ENCODE measurements at places on chromosomes 11 and 22.

DNA sequence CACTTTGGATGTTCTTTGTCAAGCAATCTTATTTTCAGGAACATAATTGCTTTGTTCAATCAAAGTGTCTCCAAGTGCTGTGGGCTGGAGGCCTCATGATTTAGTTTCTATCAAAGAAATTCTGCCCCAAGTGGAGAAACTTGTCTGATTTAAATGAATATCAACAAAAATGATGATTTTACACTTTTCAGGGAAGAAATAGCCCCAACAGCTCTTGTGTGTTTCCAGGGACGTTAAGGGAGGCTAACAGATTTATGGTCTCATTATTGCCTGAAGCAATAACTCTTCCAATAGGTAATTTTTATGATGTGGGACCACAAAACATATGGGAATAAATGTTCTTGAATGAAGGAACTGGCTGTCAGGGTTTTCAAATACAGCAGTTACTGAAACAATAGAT lies 699.1 kb downstream of the FAM181B start:
- no peak for DNase-seq

- no peak for DNase-seq
Measured at GRCh38 chr11:10309163-10310093, 4.6 kb downstream of the ADM start.

- DNase-seq, result no peak
Measured at GRCh38 chr11:23570828-23571227, 710.6 kb upstream of the CCDC179 start.

DNA sequence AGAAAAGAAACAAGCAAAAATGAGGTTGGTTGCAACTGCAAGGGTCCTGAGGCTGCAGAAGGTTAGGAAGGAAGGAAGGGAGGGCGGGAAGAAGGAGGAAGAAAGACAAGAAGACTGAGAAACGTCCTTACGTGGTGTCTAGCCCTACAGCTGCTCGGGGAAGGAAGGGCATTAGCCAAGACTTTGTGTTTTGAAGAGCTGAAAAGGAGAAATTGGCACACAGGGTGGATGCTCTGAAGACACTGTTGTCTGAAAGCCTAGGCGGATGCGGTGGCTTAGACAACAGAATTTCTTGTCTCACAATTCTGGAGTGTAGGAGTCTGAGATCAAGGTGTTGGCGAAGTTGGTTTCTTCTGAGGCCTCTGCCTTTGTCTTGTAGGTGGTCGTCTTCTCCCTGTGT lies 60.7 kb downstream of the MCM5 start:
- DNase-seq, result no peak

DNA sequence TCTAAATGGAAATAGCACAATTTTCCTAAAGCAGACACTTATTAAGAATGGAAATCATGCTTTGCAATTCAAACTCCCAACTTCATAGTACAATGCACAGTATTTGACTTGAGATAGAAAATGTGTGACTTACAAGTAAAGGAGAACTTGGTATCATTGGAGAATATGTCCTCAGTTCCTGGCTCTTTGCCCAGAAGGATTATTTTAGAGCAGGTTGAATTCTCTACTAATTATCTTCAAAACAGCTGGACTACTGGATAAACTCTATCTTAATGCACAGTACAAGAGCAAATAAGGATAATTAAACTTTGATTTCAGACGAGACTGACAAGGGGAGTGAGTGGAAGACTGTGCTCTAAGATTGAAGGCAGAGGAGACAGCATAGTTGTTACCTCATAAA lies 839.4 kb downstream of the OPCML start:
- no peak for DNase-seq

GRCh38 chr11:96567667-96568066 lies 177.9 kb downstream of the JRKL start:
- no peak for DNase-seq

- DNase-seq, result no peak
Measured at GRCh38 chr11:72629266-72629665, 45.0 kb downstream of the PDE2A start.

DNA sequence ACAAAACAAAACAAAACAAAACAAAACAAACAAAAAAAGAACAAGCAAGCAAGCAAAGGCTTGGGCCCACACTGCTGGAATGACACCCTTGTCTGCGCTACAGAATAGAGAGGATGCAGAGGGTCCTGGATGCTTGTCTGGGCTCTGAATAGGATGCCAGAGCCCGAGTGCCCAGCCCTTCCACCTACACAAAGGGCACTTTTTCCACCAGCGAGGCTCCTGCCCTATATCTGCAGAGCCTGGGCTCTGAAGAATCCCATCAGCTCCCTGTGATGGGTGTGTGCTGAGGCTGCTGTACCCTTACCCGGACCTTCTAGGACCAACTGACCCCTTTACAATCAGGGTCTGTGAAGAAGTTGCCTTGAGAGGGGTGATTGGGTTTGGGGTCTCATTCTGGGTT lies 221.2 kb downstream of the DSCAML1 start:
- no peak for DNase-seq

DNA sequence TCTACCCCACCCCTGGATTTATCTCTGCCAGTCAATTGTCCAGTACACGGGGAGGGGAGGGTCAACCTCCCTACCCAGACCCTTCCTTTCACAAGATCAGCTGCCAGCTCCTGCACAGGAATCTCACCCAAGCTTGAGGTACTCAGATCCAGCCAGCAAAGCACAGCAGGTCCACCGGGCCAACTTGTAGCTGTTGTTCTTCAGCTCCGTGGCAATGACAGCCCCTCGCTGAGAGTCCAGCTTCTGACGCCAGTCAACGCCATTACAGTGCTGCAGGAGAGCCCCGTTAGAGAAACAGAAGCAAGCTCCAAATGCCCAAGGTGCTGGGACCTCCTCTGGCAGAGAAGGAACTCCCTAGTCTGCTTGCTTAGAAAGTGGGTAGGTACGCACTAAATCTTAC lies 5.5 kb upstream of the FOXRED2 start:
- DNase-seq, result no peak

GRCh38 chr11:131206671-131207070 lies 163.7 kb upstream of the NTM start:
- peak; percentile 8 for DNase-seq

DNA sequence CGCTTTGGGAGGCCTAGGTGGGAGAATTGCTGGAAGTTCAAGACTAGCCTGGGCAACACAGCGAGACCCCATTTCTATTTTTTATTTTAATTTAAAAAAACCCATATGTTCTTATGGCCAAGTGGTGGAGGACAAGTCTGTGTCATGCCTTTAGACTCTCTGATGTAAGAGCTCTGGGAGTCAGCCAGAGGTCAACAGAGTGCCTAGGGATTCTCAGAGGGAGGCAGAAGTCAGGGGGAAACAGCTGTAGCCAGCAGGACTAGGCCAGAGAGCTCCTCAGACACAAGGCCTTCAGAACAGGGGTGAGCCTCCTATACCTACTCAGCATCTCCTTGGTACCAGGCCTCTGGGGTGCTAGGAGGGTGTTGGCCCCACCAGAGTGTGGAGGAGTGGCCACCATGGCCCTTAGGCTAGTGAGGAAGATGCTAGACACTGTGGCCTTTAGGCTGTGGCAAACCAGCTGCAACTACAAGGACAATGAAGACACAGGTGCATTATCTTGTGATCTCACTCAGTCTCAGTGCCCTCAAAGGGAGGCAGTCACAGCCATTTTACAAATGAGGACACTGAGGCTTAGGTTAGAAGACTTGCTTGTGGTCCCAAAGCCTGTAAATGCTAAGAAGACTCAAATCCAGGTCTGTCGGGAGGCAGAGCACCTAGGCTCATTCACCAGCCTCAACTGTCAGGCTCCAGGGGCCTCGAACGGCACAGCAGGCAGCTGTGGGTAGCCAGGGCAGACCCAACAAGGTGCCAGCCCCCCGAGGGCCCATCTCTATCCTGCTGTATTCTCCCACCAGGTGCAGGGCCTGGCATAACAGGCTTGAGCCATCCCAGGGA lies 5.0 kb downstream of the ZP1 start:
- DNase-seq, result no peak

- no peak for DNase-seq
Measured at GRCh38 chr11:65928667-65929066, 9.4 kb downstream of the DRAP1 start.

DNA sequence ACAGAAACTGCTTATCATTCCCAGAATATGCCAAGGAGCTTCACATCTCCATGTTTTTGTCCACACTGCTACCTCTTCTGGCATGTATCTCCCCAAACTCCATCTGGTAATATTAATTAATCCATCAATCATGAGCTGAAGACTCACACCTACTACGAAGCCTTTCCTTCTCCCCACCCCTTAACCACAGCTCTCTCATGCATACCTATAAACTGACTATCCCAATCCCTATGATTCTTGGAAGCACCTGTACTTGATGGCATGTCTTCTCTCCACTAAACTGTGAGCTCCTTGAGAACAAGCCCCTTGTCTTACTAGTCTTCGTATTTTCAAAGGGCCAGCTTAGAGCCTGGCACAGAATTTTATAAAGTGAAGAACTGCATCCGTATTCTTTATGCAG lies 47.3 kb downstream of the RELT start:
- no peak for DNase-seq

GRCh38 chr11:88179141-88179540 lies 3.9 kb upstream of the RAB38 start:
- peak; percentile 94 for DNase-seq

- DNase-seq, result peak; percentile 14
Measured at GRCh38 chr11:67606093-67606491, 644 bp upstream of the NDUFV1 start.

GRCh38 chr11:87545858-87546257 lies 508.1 kb downstream of the TMEM135 start:
- DNase-seq, result no peak

DNA sequence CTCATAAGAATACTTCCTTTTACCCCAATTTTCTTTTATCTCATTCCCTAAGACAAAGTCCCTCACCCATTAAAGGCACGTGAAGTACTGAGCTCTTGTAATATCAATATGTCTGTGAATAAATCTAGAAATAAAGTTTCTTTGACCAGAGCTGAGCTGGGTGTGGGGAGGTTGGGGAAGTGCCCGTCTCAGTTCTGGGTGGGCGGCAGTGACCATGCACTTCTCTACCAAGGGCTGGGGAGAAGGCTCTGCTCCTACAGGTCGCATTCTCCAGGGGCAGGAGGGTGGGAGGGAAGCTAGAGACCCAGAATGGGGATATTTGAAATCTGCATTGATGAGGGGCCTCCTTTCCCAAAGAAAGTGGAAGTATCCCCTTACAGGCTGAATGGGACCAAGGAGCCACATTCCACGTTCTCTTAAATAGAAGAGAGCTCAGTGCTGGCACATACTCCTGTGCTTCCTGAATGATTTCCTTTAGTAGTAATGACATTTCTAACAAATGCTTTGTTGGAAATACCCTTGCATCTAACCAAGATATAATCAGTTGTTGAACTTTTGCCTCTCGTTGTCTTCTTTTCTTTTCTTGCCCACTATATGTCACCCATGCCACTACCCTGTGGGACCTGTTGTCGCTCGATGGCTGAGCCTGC lies 16.1 kb downstream of the RBX1 start:
- no peak for DNase-seq

- DNase-seq, result peak; percentile 71
Measured at GRCh38 chr22:30763815-30764673, 69.4 kb downstream of the OSBP2 start.

GRCh38 chr11:24861440-24861839 lies 364.6 kb downstream of the LUZP2 start:
- DNase-seq, result no peak

DNA sequence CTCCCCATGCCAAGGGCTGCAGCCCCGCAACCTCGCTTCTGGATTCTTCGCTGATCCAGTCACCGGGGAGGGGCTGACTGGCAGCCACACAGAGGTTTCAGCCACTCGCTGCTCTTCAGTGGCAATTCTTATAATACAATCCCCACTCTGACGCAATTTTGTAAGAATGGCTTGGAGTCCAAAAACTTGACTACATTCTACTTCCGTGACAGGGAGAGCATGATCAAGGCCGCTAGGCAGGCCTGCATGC lies 14.9 kb downstream of the PPM1F start:
- peak; percentile 78 for DNase-seq

GRCh38 chr11:30345644-30346043 lies 22.7 kb downstream of the ARL14EP start:
- no peak for DNase-seq

- DNase-seq, result no peak
Measured at GRCh38 chr11:115505175-115505574, 960 bp upstream of the CADM1 start.

GRCh38 chr22:37632174-37633088 lies 7.0 kb upstream of the SH3BP1 start:
- DNase-seq, result no peak

DNA sequence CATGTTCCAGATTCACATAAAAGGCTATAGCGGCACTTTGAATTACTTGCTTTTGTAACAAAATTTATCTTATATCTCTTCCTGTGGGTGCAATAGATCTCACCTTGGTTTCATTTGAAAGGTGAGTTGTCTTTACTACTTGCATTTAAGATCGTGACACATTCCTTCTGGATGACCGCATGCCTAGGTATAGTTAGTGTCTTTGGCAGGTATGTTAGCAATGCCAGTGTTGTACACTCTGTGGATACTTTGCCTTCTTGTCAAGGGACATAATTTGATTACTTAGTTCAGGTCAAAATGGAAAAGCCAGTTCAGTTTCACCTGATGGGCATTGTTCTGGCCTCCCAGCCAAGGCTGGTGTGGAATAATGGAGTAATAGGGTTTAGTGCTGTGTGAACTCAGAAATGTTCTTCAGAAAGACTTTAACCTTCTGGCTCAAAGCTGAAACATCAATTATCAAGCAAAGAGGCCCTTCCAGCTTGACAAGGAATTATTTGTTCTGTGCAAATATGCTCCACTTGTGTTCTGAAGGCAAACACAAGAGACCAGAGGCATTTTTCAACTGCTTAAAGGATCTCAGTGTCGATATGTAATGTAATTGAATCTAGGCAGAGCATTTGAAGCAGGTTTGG lies 64.6 kb downstream of the AMOTL1 start:
- no peak for DNase-seq

DNA sequence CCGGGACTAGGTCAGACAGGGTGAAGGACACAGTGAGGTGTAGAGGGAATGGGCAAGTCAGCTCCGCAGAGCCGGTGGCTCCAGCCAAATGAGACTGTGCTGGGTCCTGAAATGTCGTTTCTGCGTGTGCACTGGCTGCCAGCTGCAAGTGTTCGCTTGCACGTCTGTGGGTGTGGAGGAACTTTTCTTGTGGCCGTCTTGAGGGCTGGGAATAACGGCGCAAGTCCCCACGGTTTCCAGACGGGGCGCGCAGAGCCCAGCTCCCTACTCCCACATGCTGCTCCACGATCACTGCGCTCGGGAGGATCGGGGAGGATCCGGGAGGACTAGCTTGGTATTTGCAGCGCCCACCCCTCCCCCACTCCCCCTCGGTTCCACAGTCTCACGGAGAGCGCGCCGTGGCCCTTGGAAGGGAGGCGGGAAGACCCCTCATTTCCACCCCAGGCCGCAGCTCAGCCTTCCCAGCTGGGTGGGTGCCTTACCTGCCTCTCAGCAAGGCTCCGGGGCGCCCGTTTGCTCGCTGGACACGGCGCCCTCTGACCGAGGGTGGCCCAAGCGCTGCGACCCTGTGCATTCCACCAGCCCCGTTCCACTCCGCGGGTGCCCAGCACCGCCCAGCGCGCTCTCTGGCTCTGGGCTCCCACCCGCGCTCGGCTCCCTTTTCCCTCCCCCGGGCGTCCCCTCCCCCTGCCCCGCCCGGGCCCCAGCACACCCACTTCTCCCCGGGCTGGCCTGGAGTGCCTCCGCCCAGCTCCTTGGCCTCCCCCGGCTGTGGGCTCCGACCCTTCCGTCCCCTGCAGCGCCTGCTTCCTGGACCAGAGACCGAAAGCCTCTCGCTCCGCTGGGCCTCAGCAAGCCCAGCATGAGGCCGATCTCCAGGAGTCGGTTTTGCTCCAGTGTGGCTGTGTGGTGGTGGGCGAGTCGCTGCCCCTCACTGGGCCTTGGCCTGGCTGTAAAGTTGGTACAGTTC lies at the start of gene KCNE3:
Gene KCNE3, minus strand, starts transcription at position 634 of the 970 bp plus-strand sequence. CDS start 9,986 bp downstream, outside the sequence.
- peak; percentile 20 for DNase-seq
